ENCODE measurements at places on chromosomes 7 and 10.

DNA sequence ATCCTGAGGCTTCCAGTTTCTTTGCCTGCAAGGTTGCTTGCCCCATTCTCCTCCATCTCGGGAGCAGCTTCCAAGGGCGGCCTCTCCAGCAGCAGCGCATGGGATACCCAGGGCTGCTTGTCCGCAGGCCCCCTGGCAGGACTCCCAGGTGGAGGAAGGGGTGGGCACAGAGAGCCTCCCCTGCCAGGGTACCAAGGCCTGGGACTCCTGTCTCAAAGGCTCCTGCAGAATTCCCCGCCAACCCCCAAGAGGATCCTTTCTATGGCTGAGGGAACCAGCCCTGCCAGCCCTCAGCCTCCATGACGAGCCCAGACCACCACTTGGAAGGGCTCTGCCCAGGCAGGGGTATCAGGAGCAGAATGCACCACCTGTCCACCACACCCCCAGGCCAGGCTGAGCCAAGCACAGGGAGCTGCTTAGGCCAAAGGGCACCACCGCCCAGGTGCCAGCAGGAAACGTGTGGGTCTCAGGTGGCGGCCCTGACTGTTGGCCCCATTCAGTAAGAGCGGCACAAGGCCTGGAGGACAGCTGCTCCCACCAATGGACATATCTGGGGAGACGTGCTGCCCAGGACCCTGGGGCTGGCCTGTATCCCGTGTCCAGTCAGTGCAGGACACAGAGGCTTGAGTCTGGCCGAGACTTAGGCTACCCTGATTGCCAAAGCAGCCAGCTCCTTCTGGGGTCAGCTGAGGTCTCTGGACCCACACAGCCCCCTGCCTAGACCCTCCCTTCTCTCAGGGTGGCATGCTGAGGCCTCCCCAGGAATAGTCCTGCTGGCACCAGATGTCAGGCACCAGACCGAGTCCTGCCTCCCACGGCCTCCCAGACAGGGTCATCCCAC, 33.8 kb upstream of the INPP5A start:
- DNase-seq, result no peak

DNA sequence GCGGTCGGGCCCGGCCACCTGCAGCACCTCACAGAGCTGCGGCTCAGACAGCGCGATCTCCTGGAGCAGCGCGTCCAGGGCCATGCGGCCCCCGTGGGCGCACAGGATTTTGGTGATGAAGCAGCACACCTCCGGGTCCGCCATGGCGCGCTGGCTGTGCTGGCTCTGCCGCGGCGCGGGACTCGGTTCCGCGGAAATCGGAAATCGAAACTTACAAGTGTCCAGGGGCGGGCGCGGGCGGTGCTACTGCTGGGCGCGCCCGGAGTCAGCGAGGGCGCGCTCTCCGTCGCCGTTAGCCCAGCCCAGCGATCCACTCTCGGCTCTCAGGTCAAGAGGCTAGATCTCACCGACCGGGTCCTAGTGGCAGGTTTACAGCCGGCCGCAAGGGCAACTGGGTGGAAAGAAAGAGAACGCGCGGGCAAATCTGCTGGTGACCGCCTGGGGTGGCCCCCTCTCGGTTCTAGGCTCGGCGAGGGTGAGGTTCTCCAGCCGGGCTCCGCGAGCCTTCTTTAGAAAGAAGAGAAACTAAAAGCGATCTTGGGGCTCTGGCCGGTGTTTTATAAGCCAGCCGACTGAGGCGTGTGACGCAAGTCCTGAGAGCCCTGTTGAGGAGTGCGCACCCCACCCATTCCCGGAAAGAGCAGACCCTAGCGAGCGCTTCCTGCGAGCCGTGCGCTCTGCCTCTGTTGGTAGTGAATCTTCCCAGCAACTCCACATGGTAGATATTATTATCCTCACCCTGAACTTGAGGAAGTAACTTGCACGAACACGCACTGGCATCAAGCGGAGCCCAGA, at the start of gene ZC3HAV1:
Gene ZC3HAV1 (minus strand): TSS at position 533 of the 795 bp plus-strand sequence. CDS start 389 bp downstream, at position 144.
- DNase-seq, result peak; percentile 76

GRCh38 chr10:73228247-73228646, 18.8 kb downstream of the DNAJC9 start:
- no peak for DNase-seq

GRCh38 chr10:86049442-86049841, 317.2 kb downstream of the GRID1 start:
- no peak for DNase-seq

DNA sequence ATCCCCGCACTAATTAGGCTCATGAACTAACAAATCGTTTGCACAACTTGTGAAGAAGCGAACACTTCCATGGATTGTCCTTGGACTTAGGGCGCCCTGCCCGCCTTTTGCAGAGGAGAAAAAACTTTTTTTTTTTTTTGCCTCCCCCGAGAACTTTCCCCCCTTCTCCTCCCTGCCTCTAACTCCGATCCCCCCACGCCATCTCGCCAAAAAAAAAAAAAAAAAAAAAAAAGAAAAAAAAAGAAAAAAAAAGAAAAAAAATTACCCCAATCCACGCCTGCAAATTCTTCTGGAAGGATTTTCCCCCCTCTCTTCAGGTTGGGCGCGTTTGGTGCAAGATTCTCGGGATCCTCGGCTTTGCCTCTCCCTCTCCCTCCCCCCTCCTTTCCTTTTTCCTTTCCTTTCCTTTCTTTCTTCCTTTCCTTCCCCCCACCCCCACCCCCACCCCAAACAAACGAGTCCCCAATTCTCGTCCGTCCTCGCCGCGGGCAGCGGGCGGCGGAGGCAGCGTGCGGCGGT, at the start of gene EMX2:
Gene EMX2 (plus strand): TSS at position 41 of the 519 bp plus-strand sequence. CDS start 522 bp downstream, outside the sequence.
- DNase-seq, result no peak

DNA sequence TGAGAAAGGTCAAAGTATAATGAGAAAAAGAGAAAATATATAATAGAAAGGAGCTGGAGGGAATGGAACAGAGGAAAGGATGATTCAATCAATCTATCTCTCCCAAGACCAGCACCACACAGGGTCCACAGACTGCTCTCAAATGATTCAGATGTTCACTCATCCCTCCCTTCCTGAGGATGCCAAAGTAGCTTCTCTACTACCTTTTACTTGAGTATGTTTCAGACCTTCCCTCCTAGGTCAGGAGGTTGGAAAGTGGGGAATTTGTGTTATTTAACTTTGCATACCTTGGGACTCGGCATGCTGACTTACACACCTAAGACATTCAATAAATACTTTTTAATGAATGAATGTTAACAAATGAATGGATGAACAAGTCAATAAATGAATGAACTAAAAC, 30.6 kb downstream of the CPVL start:
- DNase-seq, result no peak

DNA sequence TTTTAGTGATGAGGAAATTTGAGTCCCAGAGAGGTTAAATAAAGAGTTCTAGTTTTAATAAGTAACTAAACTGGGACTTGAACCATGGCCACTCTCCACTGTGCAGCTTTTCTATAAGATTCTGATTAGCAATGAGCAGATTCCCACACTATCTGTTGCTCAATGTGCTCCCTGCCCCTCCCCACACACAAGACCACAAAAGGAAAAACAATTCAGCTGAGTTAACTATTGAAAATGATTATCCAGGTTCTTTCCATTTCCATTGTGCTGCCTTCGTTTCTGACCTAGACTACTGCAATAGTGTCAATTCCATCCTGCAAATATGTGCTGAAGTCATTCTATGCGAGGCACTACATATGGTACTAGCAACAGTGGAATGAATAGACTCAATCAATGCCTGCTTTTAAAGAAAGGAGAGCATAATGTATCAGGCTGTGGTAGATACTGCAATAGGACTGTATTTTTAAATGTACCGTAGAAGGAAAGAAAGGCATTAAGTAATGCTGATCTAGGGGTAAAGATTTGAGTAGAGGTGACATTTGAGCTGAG, 97.0 kb downstream of the SEMA3C start:
- no peak for DNase-seq

- DNase-seq, result no peak
Observed at GRCh38 chr10:10508211-10508610, 509.5 kb upstream of the CELF2 start.

- DNase-seq, result no peak
Observed at GRCh38 chr7:28408105-28408959, 4.0 kb upstream of the CREB5 start.

- DNase-seq, result no peak
Observed at GRCh38 chr10:5433182-5433581, 20.8 kb downstream of the NET1 start.

DNA sequence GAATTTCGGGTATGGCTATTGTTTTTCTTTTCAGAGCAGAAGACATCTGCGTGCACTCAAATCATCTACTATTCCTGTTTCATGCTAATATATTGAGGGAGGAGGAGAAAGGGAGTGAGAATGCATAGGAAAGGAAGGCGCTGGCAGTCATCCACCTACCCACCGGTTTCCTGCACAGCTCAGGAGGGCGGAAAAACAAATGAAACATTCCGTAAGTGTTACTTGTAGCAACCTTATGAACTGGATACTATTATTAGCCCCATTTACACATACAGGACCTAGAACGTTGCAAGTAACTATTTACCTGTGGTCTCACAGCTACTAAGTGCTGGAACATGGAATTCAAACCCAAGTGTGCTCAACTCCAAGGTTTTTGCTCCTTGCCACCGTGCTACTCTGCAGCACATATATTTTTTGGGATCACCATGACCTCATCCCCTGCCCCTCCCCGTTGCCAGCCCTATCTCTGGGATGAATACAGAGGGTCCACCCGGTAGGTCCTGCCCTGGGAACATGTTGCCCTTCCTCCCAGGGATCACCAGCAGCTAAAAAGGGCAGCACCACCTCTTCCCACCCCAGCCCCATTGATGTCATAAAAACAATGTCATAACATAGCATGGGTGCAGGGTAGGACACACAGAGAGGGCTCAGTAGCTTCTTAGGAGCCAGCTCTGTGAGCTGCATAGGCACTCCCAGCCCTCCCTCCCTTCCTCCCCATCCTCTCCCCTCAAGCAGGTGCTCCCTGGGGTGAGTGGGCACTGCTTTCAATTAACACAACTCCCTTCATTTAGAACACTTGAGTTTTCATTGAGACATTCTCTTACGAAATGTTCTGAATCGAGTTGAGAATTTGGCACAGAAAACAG, 16.9 kb downstream of the GFRA1 start:
- no peak for DNase-seq

GRCh38 chr7:57305192-57305748, 144.7 kb upstream of the ZNF716 start:
- no peak for DNase-seq

DNA sequence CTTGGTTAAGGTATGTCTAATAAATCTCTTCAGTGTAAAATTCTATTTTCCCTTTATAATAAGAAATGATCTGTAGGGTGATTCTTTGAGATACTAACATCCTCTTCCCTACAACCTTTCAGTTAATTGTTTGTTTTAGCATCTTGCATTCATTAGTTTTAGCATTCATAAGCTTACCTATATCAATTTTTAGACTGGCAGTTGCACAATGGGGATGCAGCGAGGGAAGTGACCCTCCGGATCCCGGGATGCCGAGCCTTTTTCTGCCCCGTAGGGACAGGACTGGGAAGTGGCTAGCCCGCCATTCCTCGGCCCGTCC, 508 bp upstream of the KIF20B start:
- DNase-seq, result no peak

DNA sequence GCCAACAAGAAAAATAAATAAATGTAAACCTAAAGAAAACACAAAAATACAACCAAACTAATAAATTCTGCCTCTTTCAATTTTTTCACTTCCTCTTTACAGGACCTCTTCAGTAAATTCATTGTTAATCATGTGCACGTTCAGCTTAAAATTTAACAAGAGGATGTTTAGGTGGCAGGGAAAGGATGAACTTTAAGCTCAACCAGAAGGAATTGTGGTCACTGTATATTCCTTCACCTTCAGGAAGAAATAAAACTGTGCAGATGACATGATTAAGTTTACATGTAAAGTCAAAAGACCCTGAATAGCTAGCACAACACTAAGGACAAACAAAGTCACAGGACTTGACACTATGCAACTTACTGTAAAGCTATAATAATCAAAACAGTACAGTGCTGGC, 33.0 kb downstream of the KIF5B start:
- no peak for DNase-seq

DNA sequence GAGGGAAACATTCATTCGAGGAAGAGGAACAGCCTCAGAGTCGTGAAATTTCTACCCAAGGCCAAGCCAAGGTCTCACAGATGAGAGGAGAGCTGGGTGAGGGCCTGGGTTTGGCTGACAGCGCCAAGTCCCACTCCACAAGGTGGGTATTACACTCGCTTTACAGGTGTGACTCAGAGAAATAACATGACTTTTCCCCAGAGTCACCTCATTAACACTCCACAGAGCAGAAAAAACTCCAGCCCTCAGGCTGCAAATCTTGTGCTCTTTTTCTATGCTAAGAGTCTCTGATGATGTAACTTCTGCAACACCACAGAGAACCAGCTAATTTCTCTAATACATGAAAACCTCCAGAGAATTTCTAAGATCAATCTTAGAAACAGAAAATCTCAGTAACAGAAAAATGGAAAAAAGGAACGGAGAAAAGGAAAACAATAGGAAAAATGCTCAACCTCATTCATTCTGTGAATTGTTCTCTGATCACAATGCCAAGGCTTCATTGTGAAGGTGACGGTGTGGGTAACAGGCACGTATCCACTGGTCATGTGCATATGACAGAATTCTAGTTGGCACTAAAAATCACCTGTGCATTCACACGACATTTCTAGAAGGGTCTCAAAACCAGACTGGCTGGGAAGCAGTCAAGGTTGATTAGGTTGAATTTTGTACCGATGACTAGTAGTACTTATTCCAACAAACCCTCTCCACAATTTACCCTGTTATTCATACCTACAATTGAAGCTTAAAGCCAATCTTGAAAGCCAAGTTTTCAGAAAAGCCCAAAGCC, 20.3 kb downstream of the YWHAG start:
- no peak for DNase-seq

GRCh38 chr7:1966631-1967200, 266.0 kb downstream of the MAD1L1 start:
- DNase-seq, result no peak

GRCh38 chr10:28219251-28219650, 83.6 kb downstream of the MPP7 start:
- DNase-seq, result no peak

- no peak for DNase-seq
Observed at GRCh38 chr10:8591640-8592039, 537.2 kb downstream of the GATA3 start.

DNA sequence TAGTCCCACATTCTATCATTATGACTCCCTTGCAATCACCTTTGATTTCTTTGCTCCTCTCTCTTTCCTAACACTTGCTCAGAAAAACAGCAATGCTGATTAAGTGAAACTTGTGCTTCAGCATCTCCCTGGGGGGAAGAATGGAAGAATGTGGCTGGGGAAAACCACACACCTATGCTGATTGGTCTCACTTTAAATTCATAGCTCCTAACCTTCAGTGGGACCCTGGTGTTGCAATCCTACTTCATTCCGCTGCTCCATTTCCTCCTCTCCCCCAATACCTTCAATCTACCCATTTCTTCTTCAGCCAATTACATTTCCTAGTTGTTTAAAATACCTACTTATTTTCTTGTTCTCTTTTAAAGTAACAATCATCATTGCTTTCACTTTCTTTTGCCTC, 1166.7 kb upstream of the C7orf33 start:
- DNase-seq, result no peak

GRCh38 chr10:93951905-93952304, 41.8 kb upstream of the PLCE1 start:
- no peak for DNase-seq
